Mesenteric fat pad (tissue), 1 donor: ENCODE measurements at places on chromosomes 6 and 20. TPM values are rescaled to one million over a fixed set of nuclear protein-coding genes. Genes with fewer than 3 reads are reported as not detected.

The MTCH1 gene
- total RNA-seq, result 169 TPM

- no peak for DNase-seq
Observed at GRCh38 chr6:147382945-147383554, 125.4 kb upstream of the SAMD5 start.

DNA sequence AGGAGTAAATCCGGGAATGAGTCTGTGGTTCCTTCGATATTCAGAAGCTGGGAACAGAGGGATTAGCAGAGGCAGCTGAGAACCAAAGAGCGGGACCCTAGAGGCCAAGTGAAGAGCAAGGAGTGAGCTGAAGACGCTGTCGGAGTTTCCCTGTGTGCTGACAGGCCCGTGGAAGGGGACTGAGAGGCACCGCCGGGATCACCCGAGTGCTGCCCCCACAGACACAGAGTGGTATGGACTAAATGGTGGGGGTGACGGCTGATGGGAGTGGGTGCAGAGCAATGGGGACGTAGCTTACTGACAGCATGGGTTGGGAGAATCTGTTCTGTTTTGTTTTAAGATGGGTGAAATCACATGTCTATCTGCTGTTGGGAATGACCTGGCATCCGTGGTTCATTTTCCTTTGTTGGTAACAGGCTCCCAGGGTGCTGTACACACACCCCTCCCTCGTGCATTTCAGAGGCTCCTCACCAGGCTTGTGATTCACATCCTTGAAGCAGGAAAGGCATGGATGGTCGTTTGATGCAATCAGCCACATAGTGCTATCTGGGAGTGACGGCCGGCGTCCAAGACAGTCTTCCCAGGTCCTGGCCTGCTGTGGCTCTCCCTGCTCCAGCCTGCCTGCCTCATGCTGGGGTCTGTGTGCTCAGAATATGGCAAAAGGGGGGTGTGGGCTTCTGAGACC, 97.4 kb downstream of the THBS2 start:
- peak; percentile 85 for DNase-seq

The CST2 gene
- total RNA-seq, result not detected

The NHLRC1 gene
- 2.1 TPM for total RNA-seq
